NCI-H1092 treated with DMSO at 0.1 percent for 48 hours (cell line): ENCODE measurements at places on chromosomes 5 and 9.

GRCh38 chr9:19498015-19498414, 89.2 kb downstream of the ACER2 start:
- DNase-seq: no peak

- no peak for DNase-seq
Measured at GRCh38 chr9:5543875-5544702, 33.8 kb downstream of the PDCD1LG2 start.

DNA sequence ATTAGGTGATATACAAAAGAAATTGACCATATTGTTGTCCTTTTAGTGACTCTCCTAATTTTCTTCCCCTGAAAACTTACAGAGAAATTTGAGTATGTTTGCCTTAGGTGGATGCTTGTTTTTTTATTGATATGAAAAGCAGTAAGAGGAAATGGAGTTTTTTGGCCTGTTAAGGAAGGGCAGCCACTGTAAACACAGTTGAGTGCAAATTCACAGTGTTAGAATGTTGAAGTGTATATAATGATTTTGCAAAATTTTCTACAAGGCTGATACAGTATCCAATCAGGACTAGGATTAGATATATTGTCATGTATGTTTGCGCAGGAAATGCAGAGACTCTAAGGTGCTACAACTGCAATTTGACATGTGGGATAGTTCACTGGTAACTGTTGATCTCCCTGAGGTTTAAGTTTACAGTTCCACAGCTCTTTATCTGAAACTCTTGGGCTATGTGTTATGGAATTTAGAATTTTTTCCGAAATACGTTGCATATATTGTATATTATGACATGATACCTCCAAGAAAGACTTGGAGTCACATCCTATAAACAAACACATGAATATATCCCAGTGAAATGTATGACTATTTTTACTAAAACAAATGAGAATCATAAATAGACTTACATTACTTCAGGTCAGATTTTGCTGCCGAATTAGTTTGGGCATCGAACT, 62.5 kb downstream of the FXN start:
- DNase-seq: no peak

GRCh38 chr9:10260501-10260900, 352.3 kb downstream of the PTPRD start:
- no peak for DNase-seq

DNA sequence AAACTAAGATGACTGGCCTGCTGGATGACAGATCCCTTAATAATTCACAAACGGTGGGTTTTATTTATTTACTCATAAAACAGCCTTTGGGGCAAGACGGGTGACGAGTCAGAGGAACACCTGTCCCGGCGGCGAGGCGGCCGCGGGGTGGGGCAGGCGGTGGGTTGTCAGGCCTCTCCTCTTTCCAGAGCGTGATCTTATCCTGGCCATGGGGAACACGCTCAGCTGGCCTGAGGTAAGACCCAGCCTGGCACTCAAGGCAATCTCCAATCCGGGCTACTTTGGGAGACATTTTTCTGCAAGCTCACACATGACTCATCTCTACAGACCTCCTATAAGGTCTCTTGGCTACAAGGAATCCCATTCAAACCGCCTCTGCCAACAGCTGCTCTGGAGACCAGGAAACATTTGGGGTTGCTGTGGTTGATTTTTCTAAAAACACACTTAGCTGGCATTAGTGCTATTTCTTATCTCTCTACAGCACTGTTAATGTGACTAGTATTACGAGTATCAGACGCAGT, 6.3 kb downstream of the RAPGEF1 start:
- no peak for DNase-seq
